Stimulated activated CD8-positive, alpha-beta memory T cell treated with anti-CD3 and anti-CD28 coated beads, Interleukin-4, amount 100 ng/mL, for 1 hour (primary cell): ENCODE measurements at places on chromosomes 4 and X.

DNA sequence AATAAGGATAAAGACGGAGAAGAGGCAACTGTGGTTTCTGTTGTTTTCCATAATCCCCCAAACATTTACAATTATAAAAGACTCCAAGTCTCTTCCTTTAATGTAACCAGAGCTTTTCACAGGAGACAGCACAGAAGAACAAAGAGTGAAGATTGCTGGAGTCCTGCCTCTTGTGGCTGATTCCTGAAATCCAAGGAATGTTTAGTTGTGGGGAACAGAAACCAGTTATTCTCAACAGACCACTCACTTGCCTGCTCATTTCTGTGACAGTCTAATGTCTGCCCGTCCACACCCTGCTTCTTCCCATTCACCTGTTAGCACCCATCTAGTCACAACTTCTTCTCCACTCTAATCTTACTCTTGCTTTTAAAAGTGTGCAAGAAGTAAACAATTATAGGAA, 12.1 kb downstream of the TEX13B start:
- no peak for DNase-seq

DNA sequence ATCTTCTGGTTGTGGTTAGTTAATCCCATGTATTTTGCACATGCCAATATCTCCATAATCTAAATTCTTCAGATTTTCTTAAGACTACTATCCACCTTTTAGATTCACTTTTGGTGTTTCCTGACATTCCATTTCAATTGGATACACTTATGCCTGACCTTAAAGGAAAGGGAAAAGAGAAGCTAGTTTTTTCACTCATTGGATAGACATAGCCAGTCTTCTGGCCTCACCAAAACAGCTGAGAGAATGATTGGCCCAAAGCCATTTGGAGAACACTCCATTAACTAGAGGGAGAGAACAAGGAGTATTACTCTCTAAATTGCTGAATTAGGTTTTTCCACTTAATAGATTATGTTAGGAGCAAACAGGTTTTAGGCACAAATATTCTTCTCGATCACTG, 4.0 kb downstream of the PRPS1 start:
- no peak for DNase-seq

GRCh38 chr4:165716472-165716871, 156.6 kb upstream of the TLL1 start:
- no peak for DNase-seq

GRCh38 chr4:187183826-187184225, 460.2 kb upstream of the FAT1 start:
- no peak for DNase-seq

- no peak for DNase-seq
Measured at GRCh38 chr4:3203971-3204431, 45.0 kb upstream of the MSANTD1 start.

GRCh38 chr4:33255094-33255493, 2534.9 kb downstream of the PCDH7 start:
- no peak for DNase-seq

GRCh38 chrX:113818346-113818745, 765.5 kb upstream of the HTR2C start:
- no peak for DNase-seq

DNA sequence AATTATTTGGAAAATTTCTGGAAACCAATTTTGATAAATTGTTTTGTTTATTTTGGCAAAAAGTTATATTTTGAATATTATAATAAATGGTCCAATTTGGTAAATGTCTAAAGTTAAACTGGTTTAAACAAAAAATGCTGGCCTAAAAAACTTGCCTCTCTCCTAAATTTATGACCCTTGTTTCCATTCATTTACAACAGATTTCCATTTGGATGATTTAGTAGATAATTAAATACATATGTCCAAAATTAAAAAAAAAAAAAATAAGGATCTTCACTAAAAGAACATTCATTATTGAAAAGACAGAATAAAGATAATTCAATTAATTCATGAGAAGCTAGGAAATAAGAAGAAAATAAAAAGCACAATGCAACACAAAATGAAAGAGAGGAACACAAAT, 449.5 kb downstream of the SPRY1 start:
- no peak for DNase-seq

- DNase-seq = no peak
Measured at GRCh38 chrX:9919632-9920172, 47.5 kb upstream of the CLDN34 start.

GRCh38 chr4:39655876-39656275, 17.2 kb upstream of the SMIM14 start:
- no peak for DNase-seq

GRCh38 chrX:117919755-117920154, 196.9 kb downstream of the KLHL13 start:
- no peak for DNase-seq

DNA sequence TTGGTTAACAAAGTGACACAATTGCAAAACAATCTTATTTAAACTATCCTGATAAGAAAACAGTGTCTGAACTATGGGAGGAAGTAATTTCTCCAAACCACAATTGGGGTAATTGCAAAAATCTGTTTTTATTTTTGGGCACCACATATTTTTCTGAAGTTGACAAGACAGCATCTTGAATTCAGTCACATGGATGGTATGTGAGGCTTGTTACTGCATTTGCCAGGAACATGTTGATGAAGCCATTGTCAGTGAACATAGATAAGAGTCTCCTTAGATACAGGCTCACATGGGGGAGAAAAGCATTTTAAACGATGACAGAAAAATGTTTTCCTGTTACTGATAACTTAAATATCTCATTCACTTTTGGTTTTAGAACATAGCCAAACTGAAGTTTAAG, 5.5 kb upstream of the USP53 start:
- DNase-seq = no peak

DNA sequence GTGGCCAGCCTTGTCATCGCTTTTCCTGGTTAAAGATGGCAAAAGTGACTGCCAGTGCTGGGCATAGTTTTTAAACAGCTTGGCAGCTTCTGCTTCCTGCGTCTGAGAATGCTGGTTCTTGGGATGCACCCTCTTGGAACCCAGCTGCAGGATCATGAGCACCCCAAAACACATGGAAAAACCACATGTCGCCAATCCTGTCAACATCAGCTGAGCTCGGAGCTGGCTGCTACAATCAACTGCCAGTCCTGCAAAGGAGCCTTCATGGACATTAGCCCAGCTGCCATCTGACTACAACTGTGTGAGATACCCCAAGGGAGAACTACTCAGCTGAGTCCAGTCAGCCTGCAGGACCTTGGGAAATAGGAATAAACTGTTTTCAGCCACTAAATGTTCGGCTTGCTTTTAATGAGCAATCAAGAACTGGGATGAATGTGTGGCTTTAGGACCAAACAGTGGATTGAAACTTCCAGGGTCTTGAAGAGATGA, 31.0 kb downstream of the OSTC start:
- DNase-seq = no peak

GRCh38 chrX:21529771-21530170, 128.4 kb downstream of the KLHL34 start:
- no peak for DNase-seq

- DNase-seq = no peak
Measured at GRCh38 chr4:48945981-48946380, 39.4 kb upstream of the OCIAD2 start.

DNA sequence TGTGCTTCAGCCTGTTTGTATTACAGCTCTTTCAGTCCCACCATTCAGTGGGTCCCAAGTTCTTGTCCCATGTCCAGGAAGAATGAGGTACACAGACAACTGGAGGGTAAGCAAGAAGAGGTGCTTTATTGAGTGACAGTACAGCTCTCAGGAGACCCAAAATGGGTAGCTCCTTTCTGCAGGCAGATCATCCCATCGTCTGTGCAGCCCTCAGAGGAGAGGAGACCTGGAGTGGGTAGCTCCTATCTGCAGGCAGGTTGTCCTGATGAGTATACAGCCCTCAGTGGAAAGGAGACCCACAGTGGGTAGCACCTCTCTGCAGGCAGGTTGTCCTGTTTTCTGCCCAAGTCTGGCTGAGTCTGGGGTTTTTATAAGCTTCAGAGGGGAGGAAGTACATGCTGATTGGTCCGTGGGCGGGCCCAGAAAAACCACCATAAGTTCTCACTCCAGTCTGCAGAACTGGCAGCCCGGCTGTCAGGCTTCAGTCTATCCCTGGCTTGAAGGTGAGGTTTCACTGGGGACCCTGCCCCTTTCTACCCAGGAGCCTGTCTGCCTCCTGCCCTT, 18.0 kb downstream of the GRK4 start:
- no peak for DNase-seq

GRCh38 chr4:7187691-7188090, 4.6 kb upstream of the SORCS2 start:
- DNase-seq = no peak

GRCh38 chrX:6228720-6229119, at the start of gene NLGN4X:
Gene NLGN4X, minus strand, starts transcription at chrX:6228867. Its CDS starts 77,401 bp downstream, at chrX:6151466.
- DNase-seq = no peak

GRCh38 chrX:136780763-136781162, at the start of gene ARHGEF6:
Gene ARHGEF6, minus strand, starts transcription at chrX:136780932. Its CDS starts 50 bp downstream, at chrX:136780882.
- no peak for DNase-seq

DNA sequence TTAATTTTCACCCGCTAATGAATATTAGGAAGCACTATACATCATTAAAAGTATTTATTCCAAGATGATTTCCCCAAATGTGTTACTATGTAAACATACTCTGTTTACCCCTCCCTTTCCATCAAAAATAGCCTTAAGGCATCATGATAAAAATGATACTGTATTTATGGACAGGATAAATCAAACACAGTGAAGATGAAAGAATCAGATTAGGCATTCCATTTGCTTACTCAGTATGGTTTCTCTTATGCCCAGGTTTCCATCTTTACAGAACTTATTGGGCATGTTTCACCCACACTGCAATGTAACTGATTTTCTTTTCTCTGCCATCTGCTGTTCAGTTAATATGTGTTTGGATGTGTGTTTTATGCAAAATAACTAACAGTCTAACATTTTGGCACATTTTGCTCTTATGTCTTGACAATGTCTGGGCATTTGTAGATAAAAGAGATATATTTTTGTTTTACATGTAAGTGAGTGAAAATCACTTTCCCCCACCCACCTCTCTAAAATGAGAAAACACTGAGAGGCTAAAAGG, 445.2 kb downstream of the RPA4 start:
- DNase-seq = no peak

DNA sequence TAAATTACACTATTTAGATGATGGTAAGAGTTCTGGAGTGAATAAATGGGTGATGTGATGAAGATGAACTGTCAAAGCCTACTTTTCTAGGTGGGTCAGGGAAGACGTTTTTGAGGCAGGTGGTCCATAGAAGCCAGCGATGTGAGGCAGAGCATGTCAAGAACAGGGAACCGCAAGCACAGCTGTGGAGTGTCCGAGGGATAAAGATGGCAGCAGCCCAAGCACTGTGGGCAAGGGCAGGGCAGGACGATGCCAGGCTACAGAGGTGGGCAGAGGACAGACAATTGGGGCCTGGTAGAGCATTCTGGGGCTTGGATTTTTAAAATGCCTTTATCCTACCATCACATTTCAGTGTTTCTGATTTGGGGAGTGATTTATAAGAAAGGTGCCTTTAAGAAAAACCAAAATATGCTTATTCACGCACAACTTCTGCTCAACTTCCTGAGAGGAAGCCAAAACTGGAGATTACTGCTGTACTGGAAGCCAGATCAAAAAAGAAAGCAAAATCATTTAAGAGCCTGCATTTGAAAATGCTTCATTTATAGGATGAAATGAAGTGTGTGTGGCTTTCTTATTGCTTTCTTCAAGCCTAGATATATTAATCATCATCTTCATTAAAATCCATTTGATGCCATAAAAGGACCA, 119.0 kb upstream of the WDR17 start:
- no peak for DNase-seq

GRCh38 chrX:16114611-16115010, 8.8 kb upstream of the GRPR start:
- DNase-seq = no peak

DNA sequence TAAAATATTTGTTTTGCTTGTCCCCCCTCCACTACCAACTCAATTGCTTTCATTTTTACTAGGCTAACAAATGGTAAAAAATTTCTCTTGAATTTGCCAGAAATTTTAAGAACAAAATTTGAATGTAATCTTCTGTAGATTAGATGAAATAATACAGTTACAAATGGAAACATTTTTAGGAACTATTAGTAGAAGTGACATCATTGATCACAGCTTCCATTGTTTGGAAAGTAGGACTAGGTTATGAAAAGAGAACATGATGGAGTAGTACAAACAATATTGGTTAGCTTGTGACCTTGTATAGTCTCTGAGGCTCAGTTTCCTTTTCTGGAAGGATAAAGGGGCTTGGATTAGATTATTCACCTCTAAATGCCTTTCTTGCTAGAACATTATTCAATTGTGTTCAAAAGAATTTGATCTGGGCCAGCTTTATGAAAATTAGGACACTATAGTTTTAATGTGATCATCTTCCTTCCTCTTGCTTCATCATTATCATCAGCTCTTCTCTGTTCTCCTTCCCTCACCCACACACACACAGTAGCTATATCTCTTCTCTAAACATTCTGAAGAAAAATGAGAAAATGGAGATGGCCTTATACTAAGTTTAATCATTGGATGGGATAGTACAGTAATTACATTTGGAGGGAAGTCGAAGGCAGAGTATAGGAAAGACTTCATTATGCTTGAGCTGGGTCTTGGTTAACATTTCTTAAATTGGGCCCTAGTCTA, 9.9 kb downstream of the MTMR1 start:
- no peak for DNase-seq

GRCh38 chrX:20529711-20530110, 263.0 kb upstream of the RPS6KA3 start:
- no peak for DNase-seq

DNA sequence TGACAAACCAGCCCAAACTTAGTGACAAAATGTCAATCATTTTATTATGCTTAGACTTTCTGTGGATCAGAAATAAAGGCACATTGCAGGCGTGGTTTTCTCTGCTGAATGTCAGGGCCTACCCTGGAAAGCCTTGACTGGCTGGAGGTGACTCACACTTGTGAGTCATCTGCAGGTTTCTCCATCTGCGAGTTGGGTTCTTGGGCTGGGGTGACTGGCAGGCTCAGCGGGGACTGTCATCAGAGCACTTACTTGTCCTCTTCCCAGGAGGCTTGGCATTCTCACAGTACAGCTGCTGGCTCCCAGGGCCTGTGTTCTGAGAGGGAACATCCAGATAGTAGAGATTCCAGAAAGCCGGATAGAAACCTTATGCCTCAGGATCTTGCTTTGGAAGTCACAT, 153.8 kb upstream of the AGA start:
- DNase-seq = no peak

DNA sequence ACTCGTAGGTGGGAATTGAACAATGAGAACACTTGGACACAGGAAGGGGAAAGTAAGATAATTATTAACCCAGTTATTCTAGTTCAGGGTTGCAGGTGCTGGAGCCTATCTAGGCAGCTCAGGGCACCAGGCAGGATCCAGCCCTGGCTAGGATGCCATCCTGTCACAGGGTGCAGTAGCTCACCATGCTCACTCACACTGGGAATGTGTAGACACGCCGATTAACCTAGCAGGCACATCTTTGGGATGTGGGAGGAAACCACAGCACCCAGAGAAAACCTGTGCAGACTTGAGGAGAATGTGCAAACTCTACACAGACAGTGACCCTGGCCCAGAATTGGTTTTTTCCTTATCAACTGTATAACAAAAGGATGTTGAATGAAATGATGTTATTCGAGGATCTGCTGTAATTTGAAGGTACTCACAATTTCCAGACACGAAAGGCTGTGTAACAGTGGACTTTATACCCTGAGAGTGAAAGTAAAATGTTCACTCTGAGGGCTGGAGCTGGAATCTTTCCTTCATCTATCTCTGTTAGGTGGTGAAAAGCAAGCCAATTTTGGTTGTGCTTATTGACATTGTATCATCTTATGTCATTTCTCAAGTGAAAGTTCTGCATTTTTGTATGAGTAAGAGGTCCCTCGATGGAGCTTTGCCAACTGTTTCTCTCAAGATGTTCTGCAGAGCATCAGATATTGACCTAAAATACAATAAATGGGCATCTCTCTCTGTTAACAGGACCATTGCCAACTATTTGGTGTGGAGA, 78.8 kb downstream of the PHEX start:
- no peak for DNase-seq
